ENCODE measurements at places on chromosomes 1 and 21. TPM values are rescaled to one million over a fixed set of nuclear protein-coding genes. Genes with fewer than 3 reads are reported as not detected.

S100A9 gene
- not detected for total RNA-seq

DNA sequence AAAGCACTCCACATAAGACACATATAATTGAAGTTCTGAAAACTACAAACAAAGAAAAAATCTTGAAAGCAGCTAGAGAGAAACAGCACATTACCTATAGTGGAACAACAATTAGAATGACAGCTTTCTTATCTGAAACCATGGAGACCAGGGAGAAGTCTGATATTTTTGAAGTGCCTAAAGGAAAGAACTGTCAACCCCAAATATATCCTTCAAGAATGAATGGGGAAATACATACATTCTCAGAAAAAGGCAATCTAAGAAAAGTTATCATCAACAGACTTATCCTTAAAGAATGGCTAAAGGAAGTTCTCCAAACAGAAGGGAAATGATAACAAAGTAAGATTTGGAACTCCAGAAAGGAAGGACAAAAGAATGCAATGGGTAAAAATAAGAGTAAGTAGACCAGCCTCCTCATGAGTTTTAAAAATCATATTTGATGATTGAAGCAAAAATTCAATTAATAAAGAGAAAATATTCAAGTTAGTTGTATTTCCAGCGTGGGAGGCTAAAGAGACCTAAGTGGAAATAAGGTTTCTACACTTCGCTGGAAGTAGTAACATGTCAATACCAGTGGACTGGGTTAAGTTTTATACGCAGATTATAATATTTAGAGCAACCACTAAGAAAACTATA lies 170.8 kb upstream of the SAMSN1 start:
- no peak overlapping the region for H3K4me3 ChIP-seq
- H3K4me1 ChIP-seq, result peaks cover 4% of the 10 kb centered on the region
- no peak for DNase-seq
- no peak overlapping the region for H3K27ac ChIP-seq
- no peaks in the 10 kb centered on the region for H3K27me3 ChIP-seq

TMEM82 gene
- total RNA-seq, result not detected

DNA sequence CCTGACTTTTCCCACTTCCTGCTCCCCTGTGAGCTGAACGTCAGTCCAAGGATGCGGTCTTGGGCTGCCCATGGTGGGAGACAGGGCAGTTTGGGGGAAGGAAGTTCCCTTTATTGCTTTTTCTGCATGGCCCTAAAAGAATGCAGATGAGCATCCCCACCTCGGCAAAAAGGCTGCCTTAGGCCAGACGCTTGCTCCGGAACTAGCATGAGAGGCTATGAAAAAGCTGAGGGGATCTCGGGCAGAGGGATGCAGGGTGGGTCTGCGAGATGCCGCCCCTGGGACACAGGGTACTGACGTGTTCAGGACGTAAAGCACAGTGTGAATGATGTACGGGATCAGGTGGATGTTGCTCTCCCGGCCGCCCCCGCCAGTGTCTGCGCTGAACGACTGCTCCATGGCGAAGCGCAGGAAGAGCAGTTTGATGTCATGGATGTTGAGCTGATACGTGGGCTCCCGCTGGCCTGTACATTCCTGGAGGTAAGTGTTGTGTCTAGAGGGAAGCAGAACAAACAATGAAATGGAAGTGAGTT lies 125.8 kb downstream of the UBR4 start:
- H3K4me1 ChIP-seq, result peaks cover 19% of the 10 kb centered on the region
- no peak overlapping the region for H3K4me3 ChIP-seq
- H3K36me3 ChIP-seq, result peaks cover 17% of the 10 kb centered on the region
- no peaks in the 10 kb centered on the region for H3K27me3 ChIP-seq

SIPA1L2 gene
- 3.3 TPM for total RNA-seq

DNA sequence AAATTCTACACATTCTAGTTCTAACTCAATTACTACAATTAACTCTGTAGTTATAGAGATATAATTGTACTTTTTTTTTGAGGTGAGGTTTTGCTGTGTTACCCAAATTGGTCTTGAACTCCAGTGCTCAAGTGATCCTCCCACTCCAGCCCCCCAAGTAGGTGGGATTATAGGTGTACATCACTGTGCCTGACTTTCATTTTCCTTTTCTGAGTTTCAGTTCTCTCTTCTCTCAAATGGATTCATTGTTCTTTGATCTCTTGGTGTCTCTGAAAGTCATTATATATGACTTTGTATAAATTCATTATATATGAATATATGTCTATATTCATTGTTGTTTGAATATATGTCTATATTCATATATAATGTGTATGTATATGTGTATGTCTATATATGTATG lies 74.0 kb upstream of the GALNT2 start:
- H3K36me3 ChIP-seq, result no peaks in the 10 kb centered on the region
- DNase-seq, result no peak
- no peak overlapping the region for H3K27ac ChIP-seq
- no peak overlapping the region for H3K4me3 ChIP-seq

GRCh38 chr1:1819762-1820161 lies 41.5 kb upstream of the NADK start:
- H3K27ac ChIP-seq, result no peak overlapping the region
- H3K4me1 ChIP-seq, result peaks cover 14% of the 10 kb centered on the region
- no peak overlapping the region for H3K4me3 ChIP-seq
- H3K36me3 ChIP-seq, result peaks cover 7% of the 10 kb centered on the region
- no peak for DNase-seq
- no peaks in the 10 kb centered on the region for H3K27me3 ChIP-seq

- peaks cover 8% of the 10 kb centered on the region for H3K4me1 ChIP-seq
- peak; percentile 71 for DNase-seq
Observed at GRCh38 chr21:42145569-42146272, 73.2 kb upstream of the ABCG1 start.

GRCh38 chr1:202580619-202581018 lies 129.6 kb downstream of the SYT2 start:
- H3K27me3 ChIP-seq, result no peaks in the 10 kb centered on the region
- no peak overlapping the region for H3K27ac ChIP-seq
- no peak overlapping the region for H3K4me3 ChIP-seq
- DNase-seq, result no peak
- H3K36me3 ChIP-seq, result no peaks in the 10 kb centered on the region
- no peaks in the 10 kb centered on the region for H3K4me1 ChIP-seq

- no peaks in the 10 kb centered on the region for H3K27me3 ChIP-seq
- no peak for DNase-seq
- H3K27ac ChIP-seq, result no peak overlapping the region
- no peaks in the 10 kb centered on the region for H3K36me3 ChIP-seq
- H3K4me1 ChIP-seq, result peaks cover 4% of the 10 kb centered on the region
Observed at GRCh38 chr1:25748531-25749205, 51.3 kb upstream of the SELENON start.

GRCh38 chr21:25186273-25186672 lies 421.0 kb downstream of the MRPL39 start:
- H3K4me3 ChIP-seq, result no peak overlapping the region
- H3K4me1 ChIP-seq, result no peaks in the 10 kb centered on the region
- H3K36me3 ChIP-seq, result no peaks in the 10 kb centered on the region
- no peak for DNase-seq

CYP4A11 gene
- total RNA-seq, result not detected
